ENCODE measurements at places on chromosomes 1 and 21.
A peak's percentile ranks its signal among the peaks of the same experiment; 100 is the strongest.

- DNase-seq = peak; percentile 77
These were observed 375.7 kb upstream of the CAMK1G start for GRCh38 chr1:209207701-209208286.

DNA sequence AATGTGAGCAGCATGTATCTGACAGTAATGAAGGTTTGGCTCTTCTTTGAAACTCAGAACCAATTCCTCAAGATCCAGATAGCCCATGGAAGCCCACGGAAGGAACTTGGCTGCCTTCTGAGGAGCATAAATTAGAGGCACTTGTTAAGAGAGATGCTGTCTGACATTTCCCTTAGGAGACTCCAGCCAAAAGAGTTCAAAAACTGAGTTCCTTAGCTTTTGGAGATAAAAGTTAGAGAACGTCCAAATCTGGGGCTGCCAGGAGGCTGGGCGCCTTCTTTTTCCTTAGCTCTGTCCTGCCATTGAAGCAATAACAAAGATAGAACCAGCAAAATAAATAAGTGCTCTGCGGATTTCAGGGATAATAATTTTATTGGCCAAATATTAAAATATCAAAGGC is 439.6 kb upstream of the USP24 start:
- no peak for DNase-seq

GRCh38 chr1:22426781-22427180 is 24.9 kb upstream of the ZBTB40 start:
- no peak for DNase-seq

DNA sequence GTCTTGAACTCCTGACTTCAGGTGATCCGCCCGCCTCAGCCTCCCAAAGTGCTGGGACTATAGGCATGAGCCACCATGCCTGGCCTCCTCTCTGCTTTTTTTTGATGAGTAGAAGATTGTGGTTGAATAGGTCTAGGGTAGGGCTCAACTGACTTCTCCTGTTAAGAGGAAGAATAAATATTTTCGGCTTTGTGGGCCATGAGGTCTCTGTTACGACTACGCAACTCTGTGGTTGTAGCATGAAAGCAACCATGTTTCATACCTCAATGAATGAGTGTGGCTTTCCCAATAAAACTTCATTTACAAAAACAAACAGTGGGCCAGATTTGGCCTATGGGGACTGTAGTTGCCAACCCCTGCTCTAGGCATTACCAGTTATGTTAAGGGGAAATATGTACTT is 67.8 kb downstream of the NID1 start:
- no peak for DNase-seq

GRCh38 chr1:164922585-164922984 is 363.6 kb downstream of the PBX1 start:
- no peak for DNase-seq

- DNase-seq = no peak
These were observed 31.8 kb upstream of the JUN start for GRCh38 chr1:58815686-58816071.

DNA sequence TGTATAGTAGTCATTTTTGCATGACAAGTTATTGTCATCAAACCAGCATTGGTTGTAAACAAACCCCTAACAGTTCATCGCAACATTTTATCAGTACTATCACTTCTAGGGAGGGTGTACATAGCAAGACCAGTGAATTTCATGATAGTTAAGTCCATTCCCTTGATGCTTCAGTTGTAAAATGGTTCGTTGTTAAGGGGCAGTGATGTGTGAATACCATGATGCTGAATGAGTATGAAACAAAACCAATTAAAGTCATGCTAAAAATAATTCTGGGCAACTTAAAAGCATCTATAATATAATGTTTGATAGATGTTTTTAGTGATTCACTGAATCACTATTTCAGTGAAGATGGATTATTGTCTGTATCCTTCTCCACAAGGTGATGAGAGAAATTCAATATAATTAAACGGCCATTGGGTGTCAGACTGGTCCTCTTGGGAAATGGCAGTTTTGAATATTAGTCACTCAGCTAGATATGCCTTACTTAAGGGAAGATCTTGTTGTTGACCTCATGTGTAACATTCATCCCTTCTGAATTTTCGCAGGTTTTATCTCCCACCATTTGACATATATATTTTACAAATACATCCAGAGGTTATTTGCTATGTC is 742.2 kb upstream of the TMPRSS15 start:
- DNase-seq = no peak
